ENCODE measurements at places on chromosomes 1 and 21.

DNA sequence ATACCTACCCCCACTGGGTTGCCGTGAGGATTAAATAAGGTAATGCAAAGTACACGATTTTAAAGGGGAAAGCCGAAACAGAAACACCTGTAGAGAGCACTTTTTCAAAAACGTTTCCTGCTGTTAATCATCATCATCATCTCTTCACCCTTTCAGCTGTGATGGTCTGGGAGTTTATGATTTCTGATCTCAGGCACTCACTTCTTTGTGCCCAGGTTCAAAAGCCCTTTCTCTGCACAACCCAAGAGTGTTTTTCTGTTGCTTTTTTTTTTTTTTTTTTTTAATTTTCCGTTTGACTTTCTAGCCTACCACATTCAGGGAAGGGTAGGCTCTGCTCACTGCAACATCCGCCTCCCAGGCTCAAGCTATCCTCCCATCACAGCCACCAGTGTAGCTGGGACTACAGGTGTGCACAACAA, 936 bp upstream of the UBXN11 start:
- no peak for DNase-seq

- peak; percentile 72 for DNase-seq
Measured at GRCh38 chr1:40592107-40592803, 60.8 kb downstream of the ZNF684 start.

DNA sequence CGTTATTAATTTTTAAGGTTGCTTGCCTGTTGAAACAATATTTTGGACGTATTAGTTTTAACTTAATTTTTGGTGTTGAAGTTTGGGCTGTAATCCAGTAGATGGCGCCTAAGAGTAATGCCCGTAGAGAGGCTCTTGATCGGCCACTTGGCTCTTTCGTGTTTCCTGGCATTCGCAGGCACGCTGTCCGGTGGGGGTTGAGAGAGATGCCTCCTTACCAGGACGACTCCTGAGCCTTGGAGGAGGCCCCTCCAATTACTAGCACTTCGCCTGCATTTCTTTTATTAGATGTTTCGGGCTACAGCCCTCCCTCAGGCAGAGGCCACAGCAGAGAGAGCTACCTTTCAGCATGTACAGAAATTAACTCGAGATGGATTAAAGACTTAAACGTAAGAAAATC, 12.0 kb downstream of the OR2M4 start:
- DNase-seq = peak; percentile 29

DNA sequence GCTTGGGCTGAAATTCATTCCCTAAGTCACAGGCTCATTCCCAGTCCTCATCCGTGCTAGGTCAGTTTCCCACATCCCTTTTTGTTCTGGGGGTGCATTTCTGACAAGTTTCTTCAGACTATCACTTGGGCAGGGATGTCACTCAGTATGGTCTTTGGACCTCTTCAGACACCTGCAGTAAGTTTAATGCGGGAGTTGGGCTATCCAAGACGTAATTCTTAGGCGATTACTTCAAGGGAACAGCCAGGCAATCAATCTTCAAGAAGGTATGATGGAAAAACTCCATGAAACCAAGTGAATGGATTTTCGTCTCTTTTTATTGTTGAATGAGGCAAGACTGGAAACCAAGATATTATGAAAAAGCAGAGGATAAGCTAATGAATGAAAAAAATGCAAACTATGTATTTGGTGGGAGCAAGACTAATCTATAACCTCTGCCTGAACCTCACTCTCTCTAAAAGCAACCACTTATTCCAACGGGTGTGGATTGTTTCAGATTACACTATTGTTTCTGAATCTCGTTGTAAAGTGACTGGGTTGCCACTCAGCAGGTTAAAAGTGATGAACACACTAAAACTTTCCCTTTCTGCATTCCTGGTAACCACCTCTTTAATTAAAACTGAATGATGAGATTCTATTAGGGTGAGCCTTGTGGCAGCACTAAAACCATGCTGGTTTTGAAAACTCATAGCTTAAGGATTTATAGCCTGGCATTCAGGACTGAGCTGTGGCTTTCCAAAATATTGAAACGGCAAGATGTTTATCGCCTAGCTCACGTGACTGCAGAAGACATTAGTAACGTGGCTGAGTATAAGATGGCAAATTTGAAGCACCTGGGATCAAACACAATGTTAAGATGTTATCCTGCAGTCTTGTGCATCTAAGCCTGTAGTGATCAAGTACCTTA, 1.1 kb downstream of the RASAL2 start:
- peak; percentile 23 for DNase-seq

DNA sequence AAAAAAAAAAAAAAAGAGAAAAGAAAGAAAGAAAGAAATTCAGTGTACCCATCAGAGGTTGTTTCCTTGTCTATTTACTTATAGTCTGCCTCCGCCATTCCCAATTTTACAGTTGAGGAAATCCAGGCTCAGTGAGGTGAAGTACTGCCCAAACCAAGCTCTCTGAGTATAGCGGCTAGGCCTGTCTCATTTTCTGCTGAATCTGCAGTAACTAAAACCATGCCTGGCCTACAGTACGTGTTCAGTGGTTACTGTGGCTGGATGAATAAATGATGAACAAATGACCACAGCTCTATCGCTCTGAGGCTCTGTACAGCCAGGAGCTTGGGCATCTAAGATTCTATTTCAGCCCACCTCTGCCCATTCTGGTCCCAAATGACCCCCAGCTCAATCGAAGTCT, 24.3 kb downstream of the RAP1GAP start:
- DNase-seq = no peak

DNA sequence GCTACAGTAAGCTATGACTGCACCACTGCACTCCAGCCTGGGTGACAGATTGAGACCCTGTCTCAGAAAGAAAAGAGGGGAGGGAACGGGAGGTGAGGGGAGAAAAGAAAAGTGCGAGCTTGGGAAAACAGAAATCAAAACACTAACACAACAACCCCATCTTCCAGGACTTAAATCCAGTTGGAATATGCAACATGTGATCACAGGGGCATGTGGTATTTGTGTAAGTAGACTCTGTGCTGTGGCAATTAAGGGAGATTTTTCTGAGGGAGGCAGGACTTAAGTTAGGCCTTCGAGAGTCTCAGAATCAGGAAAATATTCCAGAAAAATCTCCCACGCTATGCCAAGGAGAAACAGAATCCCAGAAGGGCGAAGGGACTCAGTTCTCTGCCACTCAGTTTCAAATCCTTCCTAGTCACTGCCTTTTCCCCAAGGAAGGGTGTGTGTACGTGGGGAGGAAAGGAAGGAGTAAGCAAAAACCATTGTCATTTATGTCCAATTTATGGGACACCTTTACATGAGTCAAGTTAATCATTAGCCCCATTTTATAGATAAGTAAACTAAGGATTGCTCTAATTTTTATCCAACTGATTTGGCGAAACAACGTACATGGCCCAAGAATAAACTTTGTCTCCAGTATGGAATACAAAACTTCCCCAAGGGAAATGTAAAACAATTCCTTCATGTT, 12.3 kb downstream of the ID3 start:
- no peak for DNase-seq

DNA sequence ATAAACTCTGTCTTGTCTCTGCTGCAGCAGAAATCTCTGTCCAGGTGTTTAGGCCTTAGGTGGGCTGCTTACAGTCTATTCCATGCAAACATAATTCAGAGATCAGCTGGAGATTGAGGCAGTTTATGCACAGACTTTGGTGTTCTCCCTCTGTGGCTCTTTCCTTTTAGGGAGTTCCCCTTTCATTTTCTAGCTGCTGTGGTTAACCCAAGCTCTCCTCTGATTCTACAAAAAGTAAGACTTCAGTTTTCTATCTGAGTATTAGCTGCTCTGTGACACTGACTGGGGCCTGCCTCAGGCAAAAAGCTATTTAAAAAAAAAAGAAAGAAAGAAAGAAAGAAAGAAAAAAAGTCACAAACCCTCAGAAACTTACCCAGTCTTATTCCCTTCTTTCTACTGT, 211.1 kb downstream of the CAMTA1 start:
- no peak for DNase-seq

- no peak for DNase-seq
Measured at GRCh38 chr1:67945733-67946374, 104.6 kb downstream of the DIRAS3 start.

- no peak for DNase-seq
Measured at GRCh38 chr1:45822644-45823043, 19.2 kb downstream of the MAST2 start.

- DNase-seq = no peak
Measured at GRCh38 chr1:33137800-33138199, 44.0 kb downstream of the TRIM62 start.
